ENCODE measurements at places on chromosomes 6 and 20.

DNA sequence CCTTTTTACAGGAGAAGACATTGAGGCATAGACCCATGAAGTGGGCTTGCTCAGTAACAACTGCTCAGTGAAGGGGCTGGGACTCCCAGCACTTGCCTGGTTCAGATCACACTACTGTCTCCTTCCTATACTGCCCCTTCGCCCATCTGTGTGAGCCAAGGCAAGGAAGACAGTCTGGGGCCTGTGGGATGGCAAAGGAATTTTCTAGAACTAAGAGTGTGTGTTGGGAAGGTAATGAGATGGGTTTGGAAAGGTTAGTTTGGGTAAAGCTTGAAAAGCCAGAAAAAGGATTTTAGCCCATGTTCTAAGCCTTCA lies 213.3 kb upstream of the AGPAT4 start:
- no peak for DNase-seq

DNA sequence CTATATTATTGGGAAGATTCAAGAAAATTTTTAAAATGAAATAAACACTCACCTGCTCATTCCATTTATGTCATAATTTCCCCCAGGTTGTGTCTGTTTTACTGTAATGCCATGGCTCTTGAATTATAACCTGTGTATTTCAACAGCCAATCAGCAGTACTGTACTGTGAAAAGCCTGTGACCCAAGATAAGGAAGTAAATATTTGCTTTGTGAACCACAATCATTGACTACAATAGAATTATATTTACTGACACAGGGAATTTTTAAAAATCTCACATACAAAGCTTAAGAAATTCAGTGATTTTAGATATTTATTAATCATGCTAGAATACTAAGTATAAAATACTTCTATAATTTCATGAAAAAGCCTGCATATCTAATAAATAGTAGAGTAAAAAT lies 6.0 kb downstream of the RGS17 start:
- no peak for DNase-seq

DNA sequence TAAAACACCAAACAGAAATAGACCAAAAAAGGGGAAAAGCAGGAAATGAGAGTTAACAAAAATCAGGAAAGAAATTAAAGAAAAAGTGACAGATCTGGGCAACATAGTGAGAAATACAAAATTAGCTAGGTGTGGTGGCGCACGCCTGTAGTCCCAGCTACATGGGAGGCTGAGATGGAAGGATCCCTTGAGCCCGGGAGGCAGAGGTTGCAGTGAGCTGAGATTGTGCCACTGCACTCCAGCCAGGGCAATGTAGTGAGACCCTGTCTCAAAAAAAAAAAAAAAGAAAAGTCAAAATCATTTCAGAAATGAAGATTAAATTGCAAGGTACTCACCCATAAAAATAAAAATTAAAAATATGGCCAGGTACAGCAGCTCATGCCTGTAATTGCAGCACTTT lies 13.0 kb upstream of the GRM4 start:
- no peak for DNase-seq

DNA sequence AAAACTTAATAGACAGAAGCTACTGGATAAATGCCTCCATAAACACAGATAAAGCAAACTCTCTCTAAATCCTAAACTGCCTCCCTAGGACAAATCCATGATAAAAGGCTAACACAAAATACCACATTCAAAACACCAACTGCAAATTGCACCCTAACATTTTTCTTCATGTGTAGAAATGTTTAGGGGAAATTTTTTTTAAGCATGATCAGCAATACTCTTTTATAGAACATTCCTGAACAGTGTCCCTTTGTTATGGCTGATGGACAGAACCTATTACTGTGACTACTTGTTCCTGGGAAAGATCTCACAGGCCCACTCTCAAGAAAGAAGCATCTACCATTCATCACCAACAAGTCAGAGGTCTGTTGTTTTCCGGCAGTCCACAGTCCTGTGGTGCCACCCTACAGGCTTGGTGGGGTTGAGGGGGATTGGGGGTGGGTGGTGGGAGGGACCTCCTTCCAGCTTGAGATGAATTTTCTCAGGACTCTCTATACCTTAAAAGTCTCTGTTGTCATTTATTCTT lies 64.5 kb downstream of the DTNBP1 start:
- no peak for DNase-seq

DNA sequence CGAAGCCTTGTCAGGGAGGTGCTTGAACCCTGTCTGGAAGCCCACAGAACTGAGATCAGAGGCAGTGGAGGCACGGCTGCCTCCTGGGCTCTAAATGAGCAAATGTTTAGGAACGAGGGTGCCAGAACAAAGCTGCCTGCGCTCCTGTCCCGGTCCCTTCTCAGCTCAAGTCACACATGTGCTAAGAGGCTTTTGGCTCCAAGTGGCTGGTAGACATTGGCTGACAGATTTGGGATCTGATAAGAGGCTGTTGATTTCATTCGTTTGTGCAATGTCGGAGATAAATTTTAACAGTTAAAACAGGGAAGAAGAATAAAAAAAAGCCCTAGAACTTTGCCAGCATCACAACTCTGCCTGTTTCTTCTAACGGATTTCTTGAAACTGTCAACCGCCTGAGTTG lies 191.8 kb downstream of the NRN1 start:
- no peak for DNase-seq

- DNase-seq = no peak
Observed at GRCh38 chr6:37256692-37257319, 766 bp upstream of the TBC1D22B start.

GRCh38 chr6:143621876-143622605 lies 55.7 kb upstream of the PHACTR2 start:
- no peak for DNase-seq

DNA sequence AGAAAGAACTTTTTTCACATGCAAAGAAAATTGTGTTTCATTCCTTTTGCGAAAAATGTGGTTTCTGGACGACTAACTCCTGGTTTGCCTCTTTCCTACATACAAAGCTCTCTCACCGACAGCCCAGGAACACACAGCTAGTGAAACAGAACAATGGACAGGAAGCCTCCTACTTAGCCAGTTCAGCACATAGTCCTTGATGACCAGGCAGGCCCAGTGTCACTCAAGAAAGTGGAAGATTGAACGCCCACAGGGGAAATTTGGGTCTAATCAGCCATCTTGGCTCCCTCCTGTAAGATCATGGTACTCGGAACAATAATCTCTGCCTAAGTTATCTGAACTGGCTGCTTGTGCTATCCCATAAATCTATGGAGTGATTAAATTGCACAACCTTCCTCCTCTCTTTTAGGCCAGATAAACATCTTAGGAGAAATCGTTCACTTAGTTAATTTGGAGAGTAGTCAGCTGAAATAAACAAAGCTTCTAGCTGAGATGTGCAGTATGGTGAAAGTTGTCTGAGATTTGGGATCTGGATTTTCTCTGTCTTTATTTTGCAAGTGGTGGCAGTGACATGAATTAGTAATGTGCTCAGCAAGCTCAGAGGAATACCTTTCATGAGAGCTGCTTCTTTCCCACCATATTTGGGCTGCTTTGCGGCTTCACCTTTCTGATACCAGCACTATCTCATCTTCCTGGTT lies 147.0 kb downstream of the MTFR2 start:
- no peak for DNase-seq

GRCh38 chr6:47650553-47651432 lies 47.6 kb upstream of the ADGRF4 start:
- no peak for DNase-seq

- no peak for DNase-seq
Observed at GRCh38 chr6:11110921-11111768, at the start of gene ERVFRD-1. TSS of gene ERVFRD-1 (minus strand) at chr6:11111725. CDS start at chr6:11105310, 6,415 bp downstream.

DNA sequence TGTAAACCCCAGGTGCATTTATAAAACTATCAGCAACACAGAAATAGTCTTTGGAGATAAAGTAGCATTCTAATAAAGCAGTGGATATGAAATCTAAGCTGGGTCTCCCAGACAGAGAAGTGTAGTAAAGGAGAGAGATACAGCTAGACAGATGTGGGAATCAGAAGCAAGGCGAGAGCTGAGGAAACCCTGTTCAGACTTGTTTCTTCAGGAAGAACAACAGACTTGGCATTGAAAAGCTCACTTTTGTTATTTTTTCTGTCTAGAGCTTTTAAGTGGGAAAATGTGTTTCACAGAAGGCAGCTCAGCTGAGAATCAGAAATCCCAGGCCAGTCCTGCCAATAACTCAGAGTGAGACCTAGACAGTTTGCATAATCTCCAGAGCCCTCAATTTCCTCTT lies 52.9 kb downstream of the SLC35B3 start:
- DNase-seq = no peak

DNA sequence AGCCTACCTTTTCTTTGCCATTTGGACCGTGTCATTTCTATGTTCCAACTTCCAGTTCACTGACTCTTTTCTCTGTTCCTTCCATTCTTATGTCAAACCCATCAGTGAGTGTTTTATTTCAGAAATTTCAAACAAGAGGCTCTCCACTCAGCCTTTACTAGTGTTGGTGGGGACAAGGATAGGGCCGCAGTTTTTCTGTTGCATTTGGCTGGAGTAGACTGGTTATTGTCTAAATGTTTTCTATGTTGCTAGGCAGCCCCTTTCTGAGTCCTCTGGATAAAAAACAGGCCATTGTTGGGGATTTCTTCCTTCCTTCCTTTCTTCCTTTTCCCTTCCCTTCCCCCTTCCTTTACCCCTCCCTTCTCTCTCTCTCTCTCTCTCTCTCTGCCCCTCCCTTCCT lies 288.6 kb downstream of the PRKN start:
- no peak for DNase-seq

DNA sequence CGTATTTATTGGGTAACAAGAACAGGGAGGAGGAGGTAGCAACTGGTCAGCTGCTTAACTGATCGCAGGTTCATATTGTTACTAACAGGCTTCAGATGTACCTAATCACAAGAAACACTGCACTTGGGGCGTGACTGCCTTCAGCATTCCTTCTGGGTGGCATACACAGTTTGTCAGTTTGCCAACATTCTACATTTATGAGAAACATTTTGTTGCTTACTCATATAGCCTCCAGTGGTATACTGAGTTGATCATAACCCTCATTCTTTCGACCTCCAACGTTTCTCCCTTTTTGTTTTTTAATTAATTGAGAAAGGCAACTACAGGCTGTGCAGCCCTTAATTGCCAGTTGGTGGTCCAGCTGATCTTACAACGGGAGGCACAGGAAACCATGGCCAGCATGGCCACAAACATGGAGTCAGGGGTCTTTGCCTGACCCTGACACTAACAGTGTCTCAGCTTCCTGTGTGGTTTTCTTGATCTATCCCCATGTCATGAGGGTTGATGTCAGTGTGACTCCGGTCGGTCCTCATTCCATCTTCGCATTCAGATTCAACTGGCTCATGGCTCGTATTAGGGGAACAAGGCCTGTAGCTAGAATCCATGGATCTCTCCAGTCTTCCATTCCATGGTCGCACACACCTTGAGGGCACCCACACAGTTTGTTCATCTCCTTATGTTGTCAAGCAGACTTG lies 9.4 kb downstream of the EPB41L2 start:
- DNase-seq = no peak

- no peak for DNase-seq
Observed at GRCh38 chr6:168905451-168906090, 348.1 kb downstream of the THBS2 start.

DNA sequence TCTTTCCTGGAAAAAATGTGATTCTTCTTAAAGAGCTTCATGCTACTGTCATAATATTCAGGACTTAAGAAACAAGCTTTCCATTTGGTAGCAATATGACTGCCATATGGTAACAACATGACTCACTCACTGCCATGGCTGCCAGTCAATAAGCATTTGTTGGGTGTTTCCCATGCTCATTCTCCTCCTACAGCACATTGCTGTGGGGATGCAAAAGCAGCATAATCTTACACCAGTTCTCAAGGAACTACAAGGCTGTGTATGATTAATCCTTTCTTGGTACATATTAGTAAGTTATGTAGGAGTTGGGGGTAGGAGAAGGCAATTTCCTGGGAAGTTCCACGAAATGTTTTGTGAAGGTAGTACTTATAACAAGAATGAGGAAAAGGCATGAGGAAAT lies 76.7 kb downstream of the CEP162 start:
- no peak for DNase-seq

GRCh38 chr6:53671111-53671510 lies 5.6 kb upstream of the KLHL31 start:
- DNase-seq = no peak

DNA sequence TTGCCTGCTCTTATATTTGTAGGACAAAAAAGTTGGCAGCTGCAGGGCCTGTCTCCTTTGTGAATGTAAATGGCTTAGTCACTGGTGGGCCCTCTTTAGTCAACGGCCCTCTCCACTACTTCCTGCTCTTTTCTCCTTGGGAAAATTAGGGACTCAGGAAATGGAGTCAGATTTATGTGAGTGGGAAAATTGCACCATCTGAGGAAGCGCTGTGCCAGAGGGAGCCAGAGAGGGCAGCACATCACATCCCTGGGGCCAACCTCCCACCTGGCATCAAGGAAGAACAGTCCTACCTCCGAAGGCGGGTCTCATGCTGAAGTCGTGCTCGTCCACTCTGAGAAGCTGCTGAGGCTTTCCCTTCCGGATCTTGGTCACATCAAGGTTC lies 15.6 kb downstream of the GABRR2 start:
- no peak for DNase-seq

GRCh38 chr6:129696843-129697242 lies 13.1 kb downstream of the ARHGAP18 start:
- DNase-seq = no peak

DNA sequence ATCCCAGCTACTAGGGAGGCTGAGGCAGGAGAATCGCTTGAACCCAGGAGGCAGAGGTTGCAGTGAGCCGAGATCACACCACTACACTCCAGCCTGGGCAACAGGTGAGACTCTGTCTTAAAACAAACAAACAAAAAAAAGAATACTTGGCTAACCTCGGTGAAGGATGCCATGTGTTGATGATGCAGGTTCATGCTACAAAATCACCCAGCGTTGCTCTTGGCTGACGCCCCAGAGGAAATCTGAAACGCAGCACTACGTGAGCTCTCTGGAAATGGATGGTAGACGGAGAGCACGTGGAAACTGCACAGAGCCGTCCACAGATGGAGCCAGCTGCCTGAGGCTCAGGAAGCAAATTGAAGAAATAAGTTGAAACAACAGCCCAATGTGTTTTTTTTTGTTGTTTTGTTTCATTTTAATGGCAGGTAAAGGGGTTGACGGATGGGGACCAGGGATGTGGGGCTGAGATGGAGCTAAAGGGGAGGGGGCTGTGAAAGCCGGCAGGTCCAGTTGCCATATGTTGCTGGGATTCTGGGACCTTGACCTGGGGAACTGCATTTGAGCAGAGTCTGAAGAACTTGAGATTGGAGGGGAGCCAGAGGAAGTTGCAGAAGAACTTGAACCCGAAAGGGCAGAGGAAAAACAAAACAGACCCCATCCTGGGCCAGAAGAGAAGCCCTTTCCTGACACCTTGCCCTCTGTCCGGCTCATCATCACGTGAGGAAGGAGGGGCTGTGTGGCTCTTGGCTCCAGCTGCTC lies 12.8 kb upstream of the MANBAL start:
- no peak for DNase-seq

- DNase-seq = no peak
Observed at GRCh38 chr6:106894978-106895702, 79.4 kb downstream of the CD24 start.

DNA sequence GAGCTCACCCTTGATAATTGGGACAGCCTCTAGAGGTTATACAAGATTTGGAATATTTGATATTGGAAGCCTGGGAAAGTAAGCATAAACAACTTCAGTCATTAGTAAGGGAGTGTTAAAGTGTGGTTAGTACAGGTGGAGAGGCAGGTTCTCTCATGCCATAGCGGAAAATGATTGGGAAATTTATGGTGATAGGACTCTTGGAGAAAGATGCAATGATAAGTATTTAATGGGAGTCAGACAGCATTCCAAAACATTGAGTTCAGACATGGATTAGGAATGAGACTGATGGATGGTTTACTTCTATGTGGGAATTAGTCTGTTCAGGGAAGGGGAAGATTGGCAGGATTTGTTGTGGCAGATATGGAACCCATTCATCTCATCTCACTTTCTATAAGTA lies 152.7 kb downstream of the MCHR2 start:
- DNase-seq = no peak

- no peak for DNase-seq
Observed at GRCh38 chr6:16762550-16763477, 1.6 kb upstream of the ATXN1 start.

Measured in GOT3 (cell line).